ENCODE measurements at places on chromosomes 2 and 18.

DNA sequence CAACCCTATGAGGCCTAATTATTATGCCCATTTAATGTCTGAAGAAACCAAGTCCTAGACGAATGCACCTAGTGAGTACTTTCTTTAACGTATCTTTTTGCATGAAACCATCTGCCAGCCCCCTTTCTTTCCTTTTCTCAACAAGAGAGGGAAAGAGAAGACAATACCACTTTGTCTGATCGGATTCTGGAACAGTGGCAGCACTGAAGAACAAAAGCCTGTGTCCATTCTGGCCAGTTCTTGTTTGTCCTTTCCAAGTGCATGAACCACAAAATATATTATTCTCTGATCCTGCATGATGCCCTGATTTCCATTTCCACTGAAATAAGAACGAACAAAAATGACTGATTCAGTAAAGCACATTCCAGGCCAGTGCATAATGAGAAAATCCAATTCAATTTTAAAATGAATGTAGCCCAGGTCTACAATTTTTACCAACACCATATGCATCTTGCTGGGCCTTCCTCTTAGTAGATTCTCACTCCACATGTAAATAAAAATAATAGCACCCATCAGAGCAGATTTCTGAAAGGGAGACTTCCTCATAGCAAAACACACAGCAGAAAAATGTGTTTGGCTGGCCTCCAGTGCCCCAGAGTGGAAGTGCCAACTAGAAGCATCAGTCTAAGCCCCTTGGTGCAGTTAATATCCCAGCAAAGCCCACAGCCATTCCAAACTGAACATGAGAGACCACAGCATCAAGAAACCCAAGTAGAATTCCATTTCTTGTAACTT lies 422.6 kb upstream of the ID2 start:
- DNase-seq: no peak

- no peak for DNase-seq
Observed at GRCh38 chr2:100940240-100940639, 61.8 kb upstream of the RPL31 start.

DNA sequence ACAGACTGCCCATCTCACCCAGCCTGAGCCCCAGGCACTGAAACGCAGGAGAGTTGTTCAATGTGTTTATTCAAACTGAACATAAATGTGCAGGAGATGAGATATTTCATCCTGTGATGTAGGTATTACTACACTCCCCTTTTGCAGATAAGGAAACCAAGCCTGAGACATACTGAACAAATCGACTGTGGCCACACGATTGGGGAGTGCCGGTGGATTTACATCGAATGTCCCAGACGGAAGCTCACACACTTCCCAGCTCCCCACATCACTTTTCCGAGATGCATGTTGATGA lies 94.8 kb upstream of the ALKAL2 start:
- DNase-seq: no peak

GRCh38 chr2:48474574-48475298 lies 55.2 kb upstream of the STON1 start:
- DNase-seq: no peak

DNA sequence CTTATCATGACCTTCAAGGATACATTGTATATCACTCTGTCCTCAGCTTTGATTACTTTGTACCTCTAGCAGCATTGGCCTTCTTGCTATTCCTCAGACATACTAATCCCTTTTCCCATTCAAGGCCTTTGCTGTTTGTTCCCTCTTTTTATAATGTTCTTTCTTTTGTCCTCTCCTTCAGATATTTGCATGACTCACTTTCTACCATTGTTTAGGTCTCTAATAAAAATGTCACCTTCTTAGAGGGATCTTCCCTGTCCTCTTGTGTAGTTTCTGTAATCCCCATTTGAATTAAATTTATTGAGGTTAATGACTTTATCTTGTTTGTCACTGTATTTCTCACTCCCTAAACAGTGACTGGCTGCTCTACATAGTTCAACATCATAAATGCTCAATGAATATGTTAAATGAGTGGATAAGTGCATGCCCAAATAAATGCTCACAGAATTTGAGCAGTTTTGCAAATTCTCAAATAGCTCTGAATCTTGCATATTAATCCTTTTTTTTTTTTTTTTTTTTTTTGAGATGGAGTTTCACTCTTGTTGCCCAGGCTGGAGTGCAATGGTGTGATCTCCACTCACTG lies 135.9 kb downstream of the AGPS start:
- no peak for DNase-seq

DNA sequence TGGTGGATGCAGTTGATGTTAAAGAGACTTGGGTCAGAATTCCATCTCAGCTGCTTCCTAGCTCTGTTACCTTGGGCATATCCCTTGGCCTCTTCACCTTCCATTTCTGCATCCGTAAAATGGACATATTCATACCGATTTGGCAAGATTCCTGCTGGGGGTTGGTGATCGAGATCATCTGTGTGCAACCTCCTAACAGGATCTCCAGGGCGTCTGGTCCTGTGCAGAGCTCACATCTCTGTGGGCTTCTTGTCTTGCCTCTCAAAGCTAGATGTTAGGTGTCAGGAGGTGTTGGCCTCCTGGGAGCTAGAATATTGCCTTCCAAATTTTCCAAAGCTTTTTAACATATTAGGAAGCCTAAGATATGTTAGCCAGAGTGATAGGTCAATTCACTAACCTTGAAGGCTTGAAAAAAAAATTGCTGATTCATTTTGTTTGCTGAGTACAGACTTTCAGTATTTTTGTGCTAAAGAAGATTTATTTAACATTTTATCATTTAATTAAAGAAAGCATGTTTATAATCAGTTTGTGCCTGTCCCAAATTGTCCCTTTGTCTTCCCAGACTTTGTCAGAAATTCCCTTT lies 69.7 kb upstream of the ZNF516 start:
- no peak for DNase-seq

All from activated T-cell treated with anti-CD3 and anti-CD28 coated beads for 4 hours (primary cell).